Smooth muscle cell of bladder (primary cell): ENCODE measurements at places on chromosomes 1 and 21. TPM values are rescaled to one million over a fixed set of nuclear protein-coding genes. Genes with fewer than 3 reads are reported as not detected.

Gene FCRL4
- not detected in 2 replicates for total RNA-seq

Gene ACKR1
- not detected in 2 replicates for total RNA-seq

Gene NEK2
- 2.1 and 2.9 TPM in 2 replicates for total RNA-seq

Gene GNAT2
- 0.28 and 0.37 TPM in 2 replicates for total RNA-seq

Gene OR2M3
- total RNA-seq, result not detected in 2 replicates
